Thoracic aorta (tissue), 2 donors: ENCODE measurements at places on chromosomes 3 and 15.

- DNase-seq: no peak
These were observed 89.6 kb downstream of the GMPS start for GRCh38 chr3:155960060-155960459.

- DNase-seq: no peak
These were observed 36.3 kb downstream of the GABPB1 start for GRCh38 chr15:50318697-50319096.

- DNase-seq: no peak
These were observed 1.8 kb downstream of the PLIN1 start for GRCh38 chr15:89677381-89677780.

GRCh38 chr3:98561727-98562521 is 30.1 kb downstream of the GPR15 start:
- no peak for DNase-seq

DNA sequence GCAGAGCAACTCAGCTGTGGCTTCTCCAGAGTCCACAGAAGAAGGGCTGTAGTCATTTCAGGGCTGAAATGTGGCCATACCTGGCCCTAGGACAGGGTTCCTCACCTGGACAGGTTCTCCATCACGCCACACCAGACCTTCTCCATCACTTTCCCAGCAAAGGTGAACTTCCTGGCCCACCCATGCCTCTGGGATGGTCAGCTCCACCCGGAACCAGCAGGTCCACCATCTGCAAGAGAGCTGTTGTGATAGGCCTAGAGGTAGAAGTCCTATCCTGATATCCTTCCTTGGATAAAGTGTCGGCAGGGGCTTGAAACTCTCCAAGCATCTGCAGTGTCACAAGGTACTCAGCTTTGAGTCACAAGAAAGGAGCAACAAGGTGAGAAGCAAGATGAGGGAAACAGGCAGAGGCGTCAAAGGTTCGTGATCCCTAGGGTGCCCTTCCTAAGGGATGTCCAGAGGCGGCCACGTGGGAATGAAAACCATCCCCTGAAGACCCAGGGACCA is 948 bp downstream of the MAN2C1 start:
- no peak for DNase-seq

GRCh38 chr3:16262174-16262573 is 2.6 kb downstream of the DPH3 start:
- DNase-seq: no peak

- DNase-seq: no peak
These were observed 109.2 kb upstream of the NANOGP8 start for GRCh38 chr15:35194296-35194695.

DNA sequence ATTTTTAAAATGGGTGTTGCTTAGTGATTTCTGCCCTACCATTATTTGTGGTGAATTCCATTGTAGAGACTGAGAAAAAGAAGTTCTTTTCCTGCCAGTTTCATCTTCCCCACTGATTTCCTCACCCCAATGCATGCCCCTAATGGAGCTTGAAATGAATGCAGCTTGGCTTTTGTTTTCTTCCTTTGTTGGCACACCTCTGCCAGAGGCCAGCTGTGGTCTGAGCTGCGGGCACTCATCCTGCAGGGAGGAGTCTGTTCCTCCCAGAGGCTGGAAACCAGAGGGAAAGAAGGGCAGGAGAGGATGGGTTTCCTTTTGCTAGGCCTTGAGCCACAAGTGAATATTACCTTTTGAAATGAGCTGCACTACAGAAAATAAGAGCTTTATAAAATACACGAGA is 9.3 kb upstream of the ST8SIA2 start:
- no peak for DNase-seq

DNA sequence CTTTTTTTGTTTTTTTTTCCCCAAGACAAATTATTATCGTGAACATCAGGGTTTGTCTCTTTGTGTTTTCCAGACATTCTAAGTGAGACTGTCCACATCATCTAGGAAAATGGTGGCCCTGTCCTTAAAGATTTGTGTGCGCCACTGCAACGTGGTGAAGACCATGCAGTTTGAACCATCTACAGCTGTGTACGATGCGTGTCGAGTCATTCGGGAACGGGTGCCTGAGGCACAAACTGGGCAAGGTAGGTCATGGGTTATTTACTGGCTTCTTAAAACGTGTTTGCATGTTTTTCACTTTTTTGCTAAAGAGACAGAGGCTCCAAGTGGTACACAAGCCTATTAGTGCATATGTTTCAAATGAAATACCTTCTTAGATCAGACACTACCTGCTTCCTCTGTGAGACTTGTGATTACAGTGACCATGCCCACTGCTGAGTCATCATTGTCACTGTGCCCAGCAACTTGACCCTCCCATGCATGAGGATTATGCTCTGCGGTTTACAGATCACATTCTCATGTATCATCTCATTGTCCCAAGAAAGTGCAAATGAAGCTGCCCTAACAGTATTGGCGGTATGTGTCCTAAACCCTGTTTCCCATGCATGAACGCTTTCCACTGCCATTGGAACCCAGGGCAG is 395.2 kb upstream of the TPM1 start:
- no peak for DNase-seq

GRCh38 chr3:125245521-125245920 is 33.0 kb upstream of the SLC12A8 start:
- DNase-seq: no peak

GRCh38 chr3:5423076-5423475 is 235.6 kb downstream of the EDEM1 start:
- DNase-seq: no peak

DNA sequence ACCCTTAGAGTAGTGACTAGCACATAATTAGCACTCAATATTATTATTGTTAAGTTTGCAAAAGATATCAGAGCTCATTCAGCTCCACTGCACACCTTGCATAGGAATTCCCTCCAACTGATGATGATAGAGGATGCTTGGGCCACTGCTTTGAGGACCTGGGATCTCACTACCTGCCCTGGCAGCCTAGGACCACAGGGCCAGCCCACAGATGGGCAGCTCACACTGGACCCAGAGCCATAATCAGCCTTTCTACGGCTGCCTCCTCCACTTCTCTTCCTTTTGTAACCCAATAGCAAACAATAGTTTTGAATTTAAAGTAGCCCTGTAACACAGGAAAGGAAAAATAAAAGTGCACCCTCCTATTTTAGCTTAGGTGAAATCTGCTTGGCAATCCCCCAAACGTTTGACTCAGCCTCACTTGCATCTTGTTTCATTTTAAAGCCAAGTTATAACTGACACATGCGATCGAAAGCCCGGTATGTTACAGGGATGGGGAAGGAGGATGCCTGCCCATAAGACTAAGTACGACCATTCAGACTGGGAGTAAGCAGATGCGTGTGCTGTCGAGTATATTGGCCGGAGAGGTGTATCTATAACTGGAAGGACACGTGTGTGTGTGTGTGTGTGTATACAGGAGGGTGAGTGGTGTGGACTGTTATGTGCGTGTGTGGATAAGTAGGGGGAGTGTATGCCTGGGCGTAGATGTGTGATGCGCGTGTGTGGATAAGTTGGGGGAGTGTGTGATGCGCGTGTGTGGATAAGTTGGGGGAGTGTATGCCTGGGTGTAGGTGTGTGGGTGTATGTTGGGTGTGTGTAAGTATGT is 65.9 kb downstream of the CPN2 start:
- no peak for DNase-seq

- no peak for DNase-seq
These were observed 20.7 kb upstream of the TIMP4 start for GRCh38 chr3:12179441-12179840.

GRCh38 chr3:30779686-30780287 is 114.7 kb downstream of the GADL1 start:
- no peak for DNase-seq

DNA sequence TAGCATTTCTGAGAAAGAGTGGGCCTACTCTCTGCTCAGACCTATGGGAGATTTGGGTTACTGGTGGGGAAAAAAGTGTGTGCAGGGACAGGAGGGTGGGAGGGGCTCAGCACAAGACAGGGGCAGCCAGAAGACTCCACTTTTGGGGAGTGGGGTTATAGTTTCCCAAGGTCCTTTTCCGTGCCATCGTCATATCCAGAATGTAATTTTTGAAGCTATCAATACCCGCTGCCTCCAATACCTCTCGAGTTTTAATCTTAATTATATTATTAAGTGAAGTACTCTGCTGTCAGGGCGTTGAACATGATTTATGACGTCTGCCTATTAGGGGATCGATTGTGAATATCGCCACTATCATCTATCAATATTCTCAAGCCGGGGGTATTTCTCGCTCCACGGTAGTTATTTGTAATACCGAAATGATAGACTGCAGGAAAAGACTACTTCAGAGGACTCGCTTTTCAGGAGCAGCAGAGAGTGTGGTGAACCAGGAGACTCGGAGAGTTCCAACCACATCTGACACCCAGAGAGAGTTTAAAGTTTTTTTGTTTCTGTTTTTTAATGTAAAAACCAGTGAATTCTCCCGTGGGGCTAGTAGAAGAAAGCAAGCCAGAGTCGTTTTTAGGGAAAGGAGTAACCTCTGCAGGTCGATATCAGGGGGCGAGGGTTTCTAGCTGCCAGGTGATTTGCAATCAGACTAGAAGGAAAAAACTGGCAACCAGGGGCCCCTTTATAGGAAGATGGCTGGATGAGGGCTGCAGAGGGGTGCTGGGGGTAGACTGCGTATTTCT is 20.6 kb downstream of the NR2F2 start:
- DNase-seq: no peak

- no peak for DNase-seq
These were observed 83.6 kb downstream of the CCR1 start for GRCh38 chr3:46124216-46125177.

GRCh38 chr3:10779293-10779805 is 36.7 kb upstream of the SLC6A11 start:
- no peak for DNase-seq

GRCh38 chr15:70931821-70932220 is 39.2 kb downstream of the LRRC49 start:
- DNase-seq: no peak

DNA sequence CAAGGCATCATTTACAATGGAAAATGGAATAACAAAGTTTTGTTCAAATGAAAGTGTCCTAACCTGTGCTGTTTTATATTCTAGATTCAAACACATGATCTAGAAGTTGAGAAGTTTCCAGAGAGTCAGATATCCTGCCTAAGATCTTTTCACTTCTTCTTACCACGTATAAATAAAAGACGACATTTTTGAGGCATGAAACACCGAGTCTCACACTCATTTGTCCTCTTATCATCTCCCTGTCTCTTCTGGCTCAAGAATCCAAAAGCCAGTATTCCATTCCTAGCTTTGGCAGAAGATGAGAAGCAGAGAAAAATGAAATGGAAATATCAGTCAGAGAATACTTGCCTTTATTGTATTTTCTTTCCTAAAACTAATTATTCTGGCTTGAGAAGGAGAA is 738.6 kb upstream of the NR2F2 start:
- no peak for DNase-seq

DNA sequence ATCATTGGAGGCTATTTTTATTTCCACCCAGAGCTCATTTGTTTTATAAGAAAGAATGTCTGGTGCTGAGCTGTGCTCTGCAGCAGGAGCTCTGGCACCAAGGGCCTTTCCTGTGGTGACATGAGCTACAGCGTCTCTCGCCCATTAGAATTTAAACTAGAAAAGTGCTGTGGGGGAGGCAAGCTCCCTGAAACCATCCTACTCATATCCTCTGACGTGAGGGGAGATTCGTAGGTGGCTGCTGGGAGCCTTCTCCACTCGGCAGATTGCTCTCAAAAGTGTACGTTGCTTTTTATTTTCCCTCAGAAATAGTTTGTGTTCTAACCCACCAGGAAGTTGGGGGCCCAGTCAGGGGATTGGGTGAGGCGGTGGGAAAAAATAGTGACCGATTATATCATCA is 76.3 kb upstream of the ARHGEF3 start:
- DNase-seq: no peak

DNA sequence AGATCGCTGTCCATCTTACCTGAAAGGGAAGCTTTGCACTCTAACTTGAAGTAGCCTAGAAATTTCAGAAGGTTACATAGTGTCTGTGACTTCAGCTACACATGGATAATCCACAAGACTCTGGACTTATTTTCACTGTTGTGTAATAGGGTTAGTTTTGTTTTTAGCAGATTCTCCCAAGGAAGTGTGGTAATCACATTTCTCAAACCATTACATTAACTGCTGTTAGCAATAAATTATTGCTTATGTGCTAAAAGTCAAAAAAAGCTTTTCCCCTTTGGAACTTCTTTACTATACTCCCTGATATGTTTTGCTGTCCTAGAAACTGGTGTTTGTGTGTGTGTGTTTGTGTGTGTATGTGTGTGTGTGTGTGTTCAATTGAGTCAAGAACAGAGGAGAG is 351.8 kb upstream of the TPRG1 start:
- DNase-seq: no peak

- no peak for DNase-seq
These were observed 109.6 kb upstream of the UMPS start for GRCh38 chr3:124620600-124621063.

GRCh38 chr3:116029266-116029665 is 406.0 kb downstream of the GAP43 start:
- no peak for DNase-seq

DNA sequence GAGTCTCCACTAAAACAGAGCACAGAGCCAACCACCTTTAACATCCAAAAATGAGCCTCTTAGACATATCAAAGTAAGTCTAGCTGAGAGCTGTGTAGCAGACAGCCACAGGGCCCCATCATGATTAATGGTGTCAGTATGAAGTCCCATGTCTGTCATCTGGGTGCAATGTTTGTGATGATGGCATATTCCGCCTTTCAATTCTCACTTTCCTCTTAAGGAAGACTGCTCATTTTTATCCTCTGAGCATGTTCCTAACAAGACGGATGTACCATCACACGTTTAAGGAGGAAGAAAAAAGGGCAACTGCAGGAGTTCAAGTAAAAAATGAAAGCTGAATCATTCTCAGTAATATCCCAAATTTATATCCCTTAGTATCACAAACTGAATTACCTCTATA is 85.8 kb upstream of the KCNMB2 start:
- DNase-seq: no peak

DNA sequence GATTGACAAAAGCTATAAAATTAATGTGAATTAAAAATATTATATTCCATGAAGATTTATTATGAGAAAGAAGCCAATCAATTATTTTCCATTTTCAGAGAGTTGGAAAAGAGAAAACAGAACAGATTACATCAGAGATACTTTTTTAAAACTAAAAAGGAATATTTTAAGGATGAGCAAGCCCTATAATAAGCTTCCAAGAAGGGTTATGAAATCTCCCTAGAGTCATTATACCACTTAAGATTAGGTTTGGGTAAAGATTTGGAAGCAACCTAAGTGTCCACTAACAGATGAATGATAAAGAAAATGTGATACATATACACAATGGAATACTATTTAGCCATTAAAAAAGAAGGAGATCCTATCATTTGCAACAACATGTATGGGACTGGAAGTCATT is 51.6 kb upstream of the FSIP1 start:
- no peak for DNase-seq

DNA sequence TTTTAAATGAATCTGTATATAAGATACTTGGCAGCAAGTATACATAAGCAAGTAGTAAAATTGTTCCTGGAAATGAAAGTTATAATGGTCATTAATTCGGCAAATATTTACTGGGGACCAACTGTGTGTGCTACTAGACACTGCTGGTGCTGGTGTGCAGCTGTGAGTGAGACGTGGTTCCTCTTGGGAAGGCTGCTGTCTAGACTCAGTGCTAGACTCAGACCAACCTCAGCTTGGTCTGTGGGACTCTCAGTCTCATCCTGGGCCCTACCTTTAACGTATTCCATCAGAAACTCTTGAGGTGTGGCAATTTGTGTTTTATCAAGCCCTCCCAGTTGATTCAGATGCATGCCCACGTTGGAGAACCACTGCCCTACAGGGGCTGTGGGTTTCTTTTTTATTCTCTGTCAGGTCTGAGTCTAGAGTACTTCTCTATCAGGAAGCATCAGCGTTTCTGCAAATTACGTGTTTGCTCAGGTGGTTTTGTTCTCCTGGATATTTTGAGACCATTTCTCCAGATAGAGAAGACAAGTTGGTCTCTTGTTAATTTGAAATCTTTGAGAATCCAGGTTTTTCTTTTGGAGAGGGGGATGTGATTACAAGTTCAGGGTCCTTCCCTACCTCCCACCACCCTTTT is 6.8 kb downstream of the TLNRD1 start:
- DNase-seq: no peak
